ENCODE measurements at places on chromosomes 7 and 10.

- no peak for DNase-seq
Measured at GRCh38 chr10:15228426-15228825, 59.9 kb upstream of the NMT2 start.

DNA sequence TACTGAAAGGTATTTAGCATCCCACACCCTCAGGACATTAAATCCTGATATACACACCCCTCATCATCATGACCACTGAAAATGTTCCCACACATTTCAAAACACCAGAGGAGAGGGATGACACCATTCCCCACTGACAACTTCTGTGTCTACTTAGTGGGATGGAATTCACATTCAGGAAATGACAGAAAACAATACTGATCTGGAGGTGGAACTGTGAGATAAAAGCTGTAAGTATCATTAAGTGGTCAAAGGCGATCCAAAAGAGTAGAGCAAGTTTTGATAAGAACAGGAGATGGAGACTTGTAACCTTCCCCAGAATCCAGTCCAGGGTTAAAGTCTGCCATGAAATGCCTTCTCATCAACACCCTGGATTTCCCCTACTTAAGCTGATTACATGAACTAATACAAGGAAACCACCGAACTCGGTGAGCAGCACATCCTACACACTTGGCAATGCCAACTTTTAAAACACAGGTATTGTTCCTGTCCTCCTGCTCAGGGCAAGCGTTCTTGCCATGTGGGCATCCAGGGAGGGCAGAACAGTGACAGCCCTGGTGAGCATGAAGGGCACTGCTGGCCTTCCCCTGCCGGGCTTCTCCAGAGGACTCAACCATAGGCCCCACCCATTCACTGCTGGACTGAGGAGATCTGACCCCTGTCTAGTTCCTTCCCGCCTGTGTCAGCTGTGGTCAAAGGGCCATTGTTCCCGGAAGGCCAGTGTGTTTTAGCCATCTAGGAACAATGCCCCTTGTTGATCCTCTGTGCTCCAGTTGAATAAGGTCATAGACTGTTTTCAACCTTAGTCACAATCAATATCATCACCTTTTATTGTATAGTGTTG is 85.0 kb downstream of the SGMS1 start:
- peak; percentile 29 for DNase-seq

- DNase-seq: no peak
Measured at GRCh38 chr7:2812114-2812487, 32.0 kb downstream of the GNA12 start.

GRCh38 chr7:13742811-13743210 is 246.7 kb downstream of the ETV1 start:
- peak; percentile 3 for DNase-seq

GRCh38 chr7:17622451-17622850 is 317.8 kb downstream of the SNX13 start:
- peak; percentile 40 for DNase-seq

DNA sequence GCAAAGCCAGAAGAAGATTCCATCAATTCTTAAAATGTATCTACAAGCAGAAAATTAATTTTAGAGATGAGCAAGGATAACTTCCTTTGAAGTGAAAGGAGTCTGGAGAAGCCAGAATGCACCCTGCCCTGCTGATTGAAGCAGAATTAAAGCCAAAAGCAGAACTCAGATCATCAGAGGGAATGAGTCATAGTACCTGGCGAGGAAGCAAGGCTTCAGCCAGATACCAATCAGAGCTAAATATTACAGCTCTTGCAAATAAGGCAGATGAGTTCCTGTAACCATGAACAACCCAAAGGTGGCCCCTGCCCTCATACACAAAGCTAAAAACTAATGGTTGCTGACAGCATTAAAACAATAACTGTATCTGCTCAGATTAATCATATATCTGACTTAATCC is 10.4 kb downstream of the HTR7 start:
- DNase-seq: peak; percentile 64

GRCh38 chr7:127892488-127893314 is 138.5 kb downstream of the LRRC4 start:
- DNase-seq: no peak
